ENCODE measurements at places on chromosomes 16 and 17. TPM values are rescaled to one million over a fixed set of nuclear protein-coding genes. Genes with fewer than 3 reads are reported as not detected.

DNA sequence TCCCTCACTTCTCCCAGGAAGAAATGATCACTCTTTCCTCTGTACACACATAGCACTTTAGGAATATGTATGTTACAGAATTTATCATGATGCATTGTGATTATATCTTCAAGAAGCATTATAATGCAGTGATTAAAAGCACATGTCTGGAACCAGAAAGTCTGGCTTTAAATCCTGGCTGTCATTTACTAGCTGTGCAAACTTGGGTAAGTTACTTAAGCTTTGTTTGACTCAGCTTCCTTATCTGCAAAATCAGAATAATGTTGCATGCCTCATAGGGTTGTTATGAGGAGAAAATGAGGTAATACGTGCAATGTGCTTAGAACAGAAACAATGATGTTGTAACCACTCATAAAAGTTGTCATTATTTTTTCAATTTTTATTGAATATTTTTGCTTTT lies 156.3 kb upstream of the ZKSCAN2 start:
- no peak for DNase-seq

GRCh38 chr16:17078931-17079631 lies 391.7 kb downstream of the XYLT1 start:
- no peak for DNase-seq

GRCh38 chr17:72376526-72377345 lies 255.9 kb downstream of the SOX9 start:
- no peak for DNase-seq

GRCh38 chr17:6482105-6482455 lies 37.8 kb downstream of the PIMREG start:
- no peak for DNase-seq

GRCh38 chr17:2184993-2185931 lies 118.3 kb downstream of the SMG6 start:
- no peak for DNase-seq

DNA sequence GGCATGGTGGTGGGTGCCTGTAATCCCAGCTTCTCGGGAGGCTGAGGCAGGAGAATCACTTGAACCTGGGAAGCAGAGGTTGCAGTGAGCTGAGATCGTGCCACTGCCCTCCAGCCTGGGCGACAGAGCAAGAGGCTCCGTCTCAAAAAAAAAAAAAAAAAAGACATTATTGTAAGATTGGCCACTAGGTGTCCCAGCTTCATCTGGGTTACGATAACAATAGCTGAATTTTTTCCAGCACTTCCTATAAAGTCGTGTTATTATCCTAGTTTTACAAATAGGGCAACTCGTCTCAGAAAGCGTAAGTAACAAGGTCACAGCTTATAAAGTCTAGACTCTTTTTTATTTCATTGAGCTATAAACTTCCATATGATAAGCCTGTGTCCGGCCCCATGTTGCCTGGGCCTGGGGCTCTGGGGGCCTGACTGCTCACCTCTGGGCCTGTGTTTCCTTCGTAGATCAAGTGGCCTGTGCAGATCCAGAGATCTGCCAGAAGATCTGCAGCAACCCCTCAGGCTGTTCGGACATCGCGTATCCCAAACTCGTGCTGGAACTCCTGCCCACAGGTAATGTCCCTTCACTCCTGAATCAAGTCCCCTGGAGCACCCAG lies 60.5 kb downstream of the SLC5A11 start:
- DNase-seq: no peak

CD79B gene
- total RNA-seq: 31.0 TPM
